ENCODE measurements at places on chromosomes 4 and X. TPM values are rescaled to one million over a fixed set of nuclear protein-coding genes. Genes with fewer than 3 reads are reported as not detected.
A peak's percentile ranks its signal among the peaks of the same experiment; 100 is the strongest.

DNA sequence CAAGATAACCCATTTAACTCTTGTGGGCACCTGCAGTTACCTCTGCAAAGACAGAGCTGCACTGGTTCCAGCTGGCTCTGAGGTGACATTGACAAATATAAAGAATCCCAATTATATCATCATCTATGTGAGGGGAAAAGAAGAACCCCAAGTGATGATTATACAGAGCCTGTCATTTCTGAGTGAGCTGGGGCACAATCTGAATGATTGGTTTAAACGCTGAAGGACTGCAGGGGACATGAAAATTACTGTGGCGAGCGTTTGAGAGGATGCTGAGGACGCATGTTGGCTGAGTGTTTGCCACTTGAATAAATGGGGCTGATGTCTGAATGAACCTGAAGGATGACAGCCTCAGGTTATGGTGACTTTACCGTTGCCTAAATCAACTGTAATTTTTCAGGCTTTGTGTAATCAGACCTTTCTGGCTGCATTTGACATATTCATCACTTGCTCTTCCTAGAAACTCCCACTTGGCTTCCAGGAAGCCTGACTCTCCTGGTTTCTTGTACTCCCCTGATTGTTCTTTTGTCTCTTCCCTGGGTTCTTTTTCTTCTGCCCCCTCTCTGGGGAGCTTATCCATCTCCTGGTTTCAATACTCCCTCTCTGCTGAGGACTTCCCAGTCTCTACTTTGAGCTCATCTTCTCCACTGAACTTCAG lies 4.1 kb upstream of the HSD17B10 start:
- DNase-seq = no peak

Gene SMR3B
- not detected for total RNA-seq

- DNase-seq = no peak
Measured at GRCh38 chr4:87188932-87189331, 31.5 kb downstream of the KLHL8 start.

DNA sequence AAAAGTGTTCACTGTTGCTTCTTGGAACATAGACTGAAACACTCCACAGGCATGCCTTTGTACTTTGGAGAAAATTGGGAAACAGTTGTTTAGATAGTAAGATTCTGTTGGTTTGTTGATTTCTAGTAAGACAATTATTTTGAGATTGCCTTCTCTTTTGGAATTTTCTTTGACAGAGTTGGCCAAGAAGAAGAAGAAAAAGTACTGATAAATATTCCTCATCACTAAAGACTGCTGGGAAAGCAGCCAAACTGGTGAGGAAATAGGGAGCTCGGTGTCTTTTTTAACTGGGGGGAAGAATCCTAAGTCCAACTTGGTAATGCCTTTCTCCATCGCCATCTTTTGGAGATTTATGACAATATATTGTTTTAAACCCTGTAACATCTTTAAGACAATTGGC lies 370.7 kb downstream of the GPAT3 start:
- peak; percentile 4 for DNase-seq

DNA sequence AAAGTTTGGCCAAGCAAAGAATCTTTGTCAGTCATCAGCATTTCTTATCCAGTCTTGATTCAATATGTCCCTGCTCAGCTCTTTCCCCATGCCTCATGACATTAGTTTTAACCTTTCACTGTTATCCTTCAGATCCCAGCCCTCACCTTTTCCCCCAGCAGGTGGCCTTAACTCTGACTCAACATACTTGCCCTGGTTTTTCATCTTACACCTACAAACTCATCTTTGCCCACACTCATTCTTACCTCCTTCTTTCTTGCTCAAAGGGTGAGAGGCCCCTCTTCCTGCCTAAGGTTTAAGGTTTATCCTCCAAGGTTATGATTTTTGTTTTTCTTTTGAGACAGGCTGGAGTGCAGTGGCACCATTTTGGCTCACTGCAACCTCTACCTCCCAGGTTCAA lies 10.6 kb upstream of the ANXA5 start:
- no peak for DNase-seq

DNA sequence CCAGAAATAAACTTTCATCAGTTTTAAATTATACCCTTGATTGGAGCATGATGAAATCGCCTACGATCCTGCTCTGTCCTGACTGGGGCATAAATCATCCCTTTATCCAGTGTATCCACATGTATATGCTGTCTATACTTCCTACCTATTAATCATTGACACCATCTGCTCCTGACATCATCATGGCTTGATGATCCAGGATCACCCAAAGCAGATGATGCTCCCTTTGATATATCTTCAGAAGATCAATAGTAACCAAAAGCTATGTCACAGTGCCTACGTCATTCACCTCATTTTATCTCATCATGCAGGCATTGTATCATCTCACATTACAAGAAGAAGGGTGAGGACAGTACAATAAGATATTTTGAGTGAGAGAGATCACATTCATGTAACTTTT lies 137.5 kb downstream of the COMMD8 start:
- no peak for DNase-seq

Gene CT45A1
- 2.4 TPM for total RNA-seq

- DNase-seq = peak; percentile 26
Measured at GRCh38 chr4:13344216-13344615, 139.9 kb downstream of the RAB28 start.

GRCh38 chrX:147626605-147627004 lies 285.1 kb upstream of the FMR1 start:
- no peak for DNase-seq

DNA sequence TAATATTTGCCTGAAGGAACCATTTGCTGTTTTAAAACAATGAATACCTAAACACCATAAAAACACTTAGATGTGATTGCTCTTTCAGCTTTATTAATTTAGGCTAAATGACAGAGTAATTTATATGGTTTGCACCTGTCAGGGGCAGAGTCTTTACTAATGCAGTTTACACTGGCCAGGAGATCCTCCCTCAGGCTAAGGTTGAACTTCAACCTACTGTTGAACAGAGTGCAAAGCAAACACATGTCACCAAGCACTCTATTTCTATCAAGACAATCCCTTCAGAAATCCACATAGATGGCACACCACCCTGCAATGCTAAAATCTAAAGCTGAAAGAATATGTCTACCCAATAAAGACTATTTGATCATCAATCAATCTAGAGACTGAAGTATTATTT lies 147.3 kb downstream of the KLHL13 start:
- no peak for DNase-seq

Gene NRK
- 0.05 TPM for total RNA-seq

DNA sequence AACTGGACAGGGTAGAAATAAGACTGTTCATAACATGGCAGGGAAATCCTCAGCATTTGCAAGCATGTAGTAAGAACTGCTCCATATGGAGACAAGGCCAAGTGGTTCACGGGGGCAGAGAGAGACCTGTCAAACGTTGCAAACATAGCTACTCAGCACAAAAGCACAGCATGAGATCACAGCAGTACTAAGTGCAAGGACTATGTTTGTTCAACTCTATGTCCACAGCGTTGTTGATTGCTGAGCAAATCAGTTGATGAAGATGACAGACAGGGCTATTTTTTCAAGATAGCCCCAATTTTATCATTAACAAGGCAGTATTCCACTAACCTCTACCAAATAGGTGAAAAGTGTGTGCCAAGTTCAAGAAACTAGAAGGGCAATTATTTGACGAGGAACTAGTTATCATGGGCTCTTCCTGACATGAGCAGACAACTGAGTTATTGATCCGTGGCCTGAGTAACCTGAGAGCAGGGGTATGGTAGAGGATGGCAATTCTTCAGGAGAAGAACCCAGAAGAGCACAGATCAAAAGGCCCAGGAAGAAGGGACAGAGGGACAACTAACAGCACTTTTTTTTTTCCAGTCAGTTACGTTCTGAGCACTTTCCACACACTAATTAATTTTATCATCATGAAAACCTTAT lies 57.4 kb downstream of the SPOCK3 start:
- no peak for DNase-seq

Gene CENPI
- total RNA-seq = 20.8 TPM

GRCh38 chr4:61068745-61069144 lies 131.4 kb upstream of the ADGRL3 start:
- peak; percentile 10 for DNase-seq

GRCh38 chrX:40003071-40003427 lies 94.7 kb downstream of the BCOR start:
- DNase-seq = no peak

DNA sequence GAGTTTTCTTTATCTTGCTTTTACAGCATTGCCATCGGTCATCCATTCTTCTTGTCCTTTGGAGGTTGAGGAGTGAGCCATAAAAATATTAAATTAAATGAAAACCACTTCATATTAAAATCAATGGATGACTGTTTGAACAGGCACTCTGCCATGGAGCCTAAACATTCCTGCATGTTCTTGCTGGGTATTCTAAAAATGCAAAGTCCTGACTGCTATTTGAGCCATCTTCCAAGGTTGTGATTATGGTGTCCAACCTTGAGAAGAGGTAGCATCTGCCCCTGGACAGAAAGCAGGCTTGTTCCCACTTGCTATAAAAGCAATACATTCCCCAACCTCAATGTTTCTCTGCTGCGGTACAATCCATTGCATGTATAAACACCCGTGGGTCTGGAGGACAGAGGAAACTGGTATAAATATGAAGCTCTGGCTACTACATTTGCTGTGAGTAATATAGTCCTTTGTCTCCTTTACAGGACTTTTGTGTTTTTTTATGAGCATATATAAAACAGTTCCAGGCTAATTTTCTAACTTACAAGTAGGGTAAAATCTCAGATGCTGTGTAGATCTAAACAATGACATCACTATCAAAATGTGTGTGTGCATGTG lies 70.9 kb upstream of the FAT4 start:
- no peak for DNase-seq

DNA sequence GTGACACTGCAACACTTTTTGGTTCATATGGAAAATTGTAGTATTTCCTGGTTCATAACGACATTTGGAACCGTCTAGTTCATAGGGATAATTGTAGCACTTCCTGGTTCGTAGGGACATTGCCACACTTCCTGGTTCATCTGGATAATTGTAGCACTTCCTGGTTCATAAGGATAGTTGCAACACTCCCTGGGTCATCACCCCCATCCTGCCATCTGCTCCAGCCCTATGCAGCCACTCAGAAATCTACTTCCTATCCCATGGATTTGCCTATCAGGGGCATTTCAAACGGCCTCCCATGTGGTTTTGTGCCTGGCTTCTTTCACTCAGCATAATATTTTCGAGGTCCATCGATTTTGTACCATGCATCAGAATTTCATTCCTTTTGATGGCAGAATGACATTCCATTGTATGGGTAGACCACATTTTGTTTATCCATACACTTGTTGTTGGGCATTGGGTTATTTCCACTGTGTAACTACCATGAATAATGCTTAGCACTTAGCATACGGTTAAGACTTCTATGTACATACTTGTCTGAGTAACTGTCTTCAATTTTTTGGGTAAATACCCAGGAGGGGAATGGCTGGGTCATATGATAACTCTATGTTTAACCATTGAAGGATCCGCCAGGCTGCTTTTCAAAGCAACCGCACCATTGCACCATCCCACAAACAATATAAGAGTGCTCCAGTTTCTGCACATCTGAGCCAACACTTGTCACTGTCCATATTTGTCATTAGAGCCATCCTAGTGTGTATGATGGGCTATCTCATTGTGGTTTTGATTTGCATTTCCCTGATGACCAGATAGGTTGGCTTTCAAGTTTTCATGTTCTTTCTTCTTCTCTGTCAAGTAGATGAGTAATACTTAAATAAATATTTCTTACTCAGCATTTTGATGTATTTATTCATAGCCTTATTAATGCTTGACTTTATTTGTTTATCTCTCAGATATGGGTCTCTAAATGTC lies 58.3 kb upstream of the CD99 start:
- no peak for DNase-seq

DNA sequence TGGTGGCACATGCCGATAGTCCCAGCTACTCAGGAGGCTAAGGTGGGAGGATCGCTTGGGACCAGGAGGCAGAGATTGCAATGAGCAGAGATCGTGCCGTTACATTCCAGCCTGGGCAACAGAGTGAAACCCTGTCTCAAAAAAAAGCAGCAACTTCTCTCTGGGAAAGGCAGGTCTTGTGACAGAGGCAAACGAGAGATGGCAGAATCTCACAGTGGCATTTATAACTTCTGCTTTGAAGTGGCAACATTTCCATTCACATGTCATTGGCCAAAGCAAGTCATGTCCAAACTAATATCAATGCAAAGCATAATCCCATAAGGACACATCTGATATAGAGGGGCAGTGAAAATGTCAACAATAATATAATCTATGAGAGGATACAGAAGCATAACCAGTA lies 79.8 kb downstream of the PPEF2 start:
- DNase-seq = no peak

GRCh38 chr4:22987870-22988269 lies 295.1 kb downstream of the GBA3 start:
- DNase-seq = no peak

- peak; percentile 56 for DNase-seq
Measured at GRCh38 chr4:150242820-150243458, 164.7 kb downstream of the DCLK2 start.

GRCh38 chrX:40816906-40817305 lies 81.6 kb upstream of the MED14 start:
- DNase-seq = no peak

DNA sequence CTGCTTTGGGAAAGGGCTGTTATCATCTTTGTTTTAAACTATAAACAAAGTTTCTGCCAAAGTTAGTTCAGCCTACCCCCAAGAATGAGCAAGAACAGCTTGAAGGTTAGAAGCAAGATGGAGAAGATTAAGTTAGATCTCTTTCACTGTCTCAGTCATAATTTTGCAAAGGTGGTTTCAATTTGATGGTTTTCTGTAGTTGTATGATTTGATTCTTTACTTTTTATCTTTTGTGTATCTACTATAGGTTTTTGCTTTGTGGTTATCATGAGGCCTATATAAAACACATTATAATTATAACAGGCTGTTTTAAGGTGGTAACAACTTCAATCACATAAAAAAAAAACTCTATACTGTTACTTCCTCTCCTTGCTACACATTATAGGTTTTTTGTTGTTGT lies 35.4 kb upstream of the ALG13 start:
- no peak for DNase-seq

GRCh38 chrX:71291381-71291780 lies 7.9 kb downstream of the NONO start:
- DNase-seq = no peak

- DNase-seq = no peak
Measured at GRCh38 chr4:73839715-73840114, 3.2 kb downstream of the CXCL6 start.

GRCh38 chrX:103153661-103154060 lies 60.7 kb upstream of the NXF3 start:
- no peak for DNase-seq

- DNase-seq = no peak
Measured at GRCh38 chrX:72094894-72095293, 36.8 kb downstream of the RTL5 start.

DNA sequence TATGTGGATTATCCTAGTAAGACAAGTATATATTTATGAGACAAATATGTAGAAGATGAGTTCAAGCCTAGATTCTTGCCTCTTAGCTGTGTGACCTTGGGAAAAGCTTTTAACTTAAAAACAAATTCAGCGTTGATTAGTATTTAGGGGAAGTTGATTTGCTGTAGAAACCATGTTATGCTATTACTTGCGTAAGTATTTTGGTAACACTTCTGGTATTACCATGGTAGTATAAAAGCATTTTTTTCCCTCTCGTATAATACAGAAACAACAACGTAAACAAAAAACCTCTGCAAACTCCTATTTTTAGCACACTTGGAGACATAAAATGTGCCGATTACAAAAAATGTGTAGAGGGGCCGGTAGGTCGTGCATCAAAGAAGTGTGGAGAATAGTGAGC lies 33.2 kb downstream of the STAG2 start:
- no peak for DNase-seq

- DNase-seq = peak; percentile 17
Measured at GRCh38 chr4:118281611-118282442, 71.0 kb downstream of the PRSS12 start.

Gene JAKMIP1
- total RNA-seq = not detected
